Transverse colon (tissue), 4 donors: ENCODE measurements at places on chromosomes 6 and 20. TPM values are rescaled to one million over a fixed set of nuclear protein-coding genes. Genes with fewer than 3 reads are reported as not detected.

- no peaks in the 10 kb centered on the region for H3K36me3 ChIP-seq
- H3K27me3 ChIP-seq = no peaks in the 10 kb centered on the region
- peaks cover 6% of the 10 kb centered on the region for H3K4me1 ChIP-seq
- no peak for DNase-seq
- no peak overlapping the region for H3K4me3 ChIP-seq
- H3K27ac ChIP-seq = no peak overlapping the region
Measured at GRCh38 chr6:130385064-130385695, 19.4 kb downstream of the TMEM200A start.

- no peak for DNase-seq
- peaks cover 7% of the 10 kb centered on the region for H3K4me1 ChIP-seq
- H3K27me3 ChIP-seq = no peaks in the 10 kb centered on the region
- H3K4me3 ChIP-seq = no peak overlapping the region
Measured at GRCh38 chr6:154773610-154774089, 40.4 kb downstream of the SCAF8 start.

DNA sequence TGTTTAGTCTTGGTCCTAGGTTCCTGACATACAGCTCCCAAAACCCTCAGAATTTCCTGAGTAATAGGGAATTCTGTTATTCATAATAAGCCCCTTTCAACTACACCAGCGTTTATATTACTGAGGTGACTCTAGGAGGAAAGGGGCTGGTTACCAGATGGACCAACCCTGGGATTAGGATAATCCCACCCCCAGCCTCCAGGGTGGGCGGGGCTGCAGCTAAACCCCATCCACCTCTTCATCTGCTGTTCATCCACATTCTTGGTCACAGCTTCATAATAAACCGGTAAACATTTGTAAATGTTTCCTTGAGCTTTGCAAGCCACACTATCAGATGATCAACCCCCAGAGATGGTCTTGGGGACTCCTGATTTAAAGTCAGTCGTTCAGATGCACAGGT is 38.3 kb downstream of the NINL start:
- no peak overlapping the region for H3K27ac ChIP-seq
- H3K27me3 ChIP-seq = no peaks in the 10 kb centered on the region
- peaks cover 14% of the 10 kb centered on the region for H3K4me1 ChIP-seq
- no peaks in the 10 kb centered on the region for H3K36me3 ChIP-seq
- no peak for DNase-seq

GRCh38 chr6:44471271-44471981 is 83.9 kb downstream of the CDC5L start:
- no peak overlapping the region for H3K27ac ChIP-seq
- peaks cover 3% of the 10 kb centered on the region for H3K27me3 ChIP-seq
- no peak for DNase-seq
- no peaks in the 10 kb centered on the region for H3K36me3 ChIP-seq
- H3K4me1 ChIP-seq = no peaks in the 10 kb centered on the region
- no peak overlapping the region for H3K4me3 ChIP-seq

DNA sequence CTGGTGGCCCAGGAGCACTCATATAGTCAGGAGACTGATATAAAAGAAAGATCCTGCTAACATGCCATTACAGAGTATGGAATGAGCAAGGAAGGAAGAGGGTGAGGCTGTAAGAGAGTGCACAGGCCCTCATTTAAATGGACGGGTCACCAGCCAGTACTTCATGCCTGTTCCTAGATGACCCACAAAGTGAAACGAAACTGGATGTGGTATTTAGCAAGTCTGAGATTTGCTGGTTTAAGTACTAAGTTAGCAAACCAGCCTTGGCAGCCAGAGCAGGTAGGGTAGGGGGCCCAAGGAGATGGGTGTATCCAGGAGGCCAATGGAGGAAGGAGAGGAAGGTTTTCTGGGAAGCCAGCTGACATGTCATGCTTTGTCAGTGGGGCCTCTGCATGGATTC is 15.9 kb downstream of the NT5E start:
- no peak overlapping the region for H3K27ac ChIP-seq
- H3K4me3 ChIP-seq = no peak overlapping the region
- DNase-seq = no peak
- no peaks in the 10 kb centered on the region for H3K36me3 ChIP-seq

DNA sequence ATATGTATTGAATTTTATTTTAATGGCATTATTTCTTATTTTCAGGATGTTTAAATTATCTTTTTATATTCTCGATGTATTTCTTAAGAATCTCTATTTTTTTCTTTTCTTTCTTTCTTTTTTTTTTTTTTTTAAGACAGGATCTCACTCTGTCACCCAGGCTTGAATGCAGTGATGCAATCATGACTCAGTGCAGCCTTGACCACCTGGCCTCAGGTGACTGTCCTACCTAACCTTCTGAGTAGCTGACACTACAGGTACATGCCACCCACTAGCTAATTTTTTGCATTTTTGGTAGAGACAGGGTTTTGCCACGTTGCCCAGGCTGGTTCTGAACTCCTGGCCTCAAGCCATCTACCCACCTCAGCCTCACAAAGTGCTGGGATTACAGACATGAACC is 143.8 kb upstream of the LAMA2 start:
- peaks cover 5% of the 10 kb centered on the region for H3K4me1 ChIP-seq
- H3K36me3 ChIP-seq = no peaks in the 10 kb centered on the region
- no peaks in the 10 kb centered on the region for H3K27me3 ChIP-seq
- no peak for DNase-seq
- no peak overlapping the region for H3K27ac ChIP-seq

DNA sequence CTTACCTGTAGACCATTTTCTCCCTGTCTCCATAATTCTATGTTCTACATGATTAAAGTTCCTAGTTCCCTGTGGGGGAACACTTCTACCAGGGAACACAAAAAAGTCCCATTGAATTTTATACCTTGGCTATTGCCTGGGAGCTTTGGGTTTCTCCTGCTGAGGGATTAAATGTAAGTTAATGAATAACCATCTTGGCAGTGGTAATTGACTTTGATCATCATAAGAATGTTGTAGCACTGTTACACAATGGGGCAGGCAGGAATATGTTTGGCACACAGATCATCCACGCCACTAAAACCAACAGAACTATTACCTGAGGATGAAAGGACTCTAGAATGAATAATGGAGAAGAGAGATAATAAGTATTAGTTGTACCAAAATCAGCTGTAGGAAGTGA is 1106.2 kb upstream of the GJE1 start:
- peaks cover 9% of the 10 kb centered on the region for H3K4me1 ChIP-seq
- no peak overlapping the region for H3K4me3 ChIP-seq
- no peaks in the 10 kb centered on the region for H3K36me3 ChIP-seq
- no peak overlapping the region for H3K27ac ChIP-seq

- no peak overlapping the region for H3K4me3 ChIP-seq
- peaks cover 11% of the 10 kb centered on the region for H3K27me3 ChIP-seq
- no peak overlapping the region for H3K27ac ChIP-seq
Measured at GRCh38 chr20:62770916-62771315, 25.4 kb upstream of the MRGBP start.

GRCh38 chr6:36844232-36845170 is 5.3 kb upstream of the CPNE5 start:
- H3K4me1 ChIP-seq = peaks cover 30% of the 10 kb centered on the region
- peaks cover 19% of the 10 kb centered on the region for H3K27me3 ChIP-seq
- H3K27ac ChIP-seq = no peak overlapping the region
- DNase-seq = no peak
- H3K36me3 ChIP-seq = no peaks in the 10 kb centered on the region
- no peak overlapping the region for H3K4me3 ChIP-seq

DNA sequence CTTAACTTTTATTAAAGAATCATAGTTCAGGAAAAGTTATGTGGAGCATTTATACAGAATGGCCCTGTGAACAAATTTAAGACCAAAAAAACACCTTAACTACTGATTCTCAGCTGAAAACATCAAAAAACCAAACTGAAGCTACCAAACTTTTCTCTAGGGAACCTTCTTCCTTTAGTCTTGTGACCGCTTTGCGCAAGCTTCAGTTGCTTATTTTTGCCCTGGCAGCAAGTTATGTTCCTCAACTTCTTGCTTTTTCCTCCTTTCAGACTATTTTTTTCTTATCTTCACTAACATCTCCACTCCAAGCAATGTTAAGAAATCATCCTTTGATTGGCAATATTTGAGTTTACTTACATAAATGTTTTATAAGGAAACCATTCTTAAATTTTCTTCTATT is 100.1 kb downstream of the MYB start:
- H3K4me1 ChIP-seq = no peaks in the 10 kb centered on the region
- DNase-seq = no peak
- no peak overlapping the region for H3K27ac ChIP-seq
- no peak overlapping the region for H3K4me3 ChIP-seq
- H3K36me3 ChIP-seq = no peaks in the 10 kb centered on the region
- no peaks in the 10 kb centered on the region for H3K27me3 ChIP-seq

Gene CTAGE9
- not detected for total RNA-seq

GRCh38 chr6:74277777-74278186 is 581.8 kb downstream of the CD109 start:
- no peaks in the 10 kb centered on the region for H3K27me3 ChIP-seq
- H3K27ac ChIP-seq = no peak overlapping the region
- no peak overlapping the region for H3K4me3 ChIP-seq

Gene REM1
- not detected for total RNA-seq

DNA sequence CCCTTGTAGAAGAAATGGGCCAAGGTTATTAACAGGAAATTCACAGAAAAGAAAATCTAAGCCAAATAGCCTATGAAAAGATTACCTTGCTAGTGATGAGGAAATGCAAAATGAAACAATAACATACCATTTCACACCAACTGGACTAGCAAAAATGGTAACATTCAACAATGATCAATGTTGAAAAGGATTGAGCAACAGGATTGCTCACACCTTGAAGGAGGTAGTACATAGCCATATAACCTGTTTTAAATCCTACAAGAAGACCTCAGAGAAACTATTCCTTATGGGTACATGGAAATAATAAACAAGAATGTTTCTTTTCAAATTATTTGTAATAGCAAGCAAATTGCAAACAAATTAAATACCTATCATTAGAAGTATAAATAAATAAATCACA is 107.4 kb downstream of the BFSP1 start:
- no peak for DNase-seq
- no peaks in the 10 kb centered on the region for H3K36me3 ChIP-seq
- no peak overlapping the region for H3K4me3 ChIP-seq
- H3K4me1 ChIP-seq = no peaks in the 10 kb centered on the region
- H3K27ac ChIP-seq = no peak overlapping the region
- H3K27me3 ChIP-seq = no peaks in the 10 kb centered on the region

Gene RFX6
- total RNA-seq = 3.8 TPM

DNA sequence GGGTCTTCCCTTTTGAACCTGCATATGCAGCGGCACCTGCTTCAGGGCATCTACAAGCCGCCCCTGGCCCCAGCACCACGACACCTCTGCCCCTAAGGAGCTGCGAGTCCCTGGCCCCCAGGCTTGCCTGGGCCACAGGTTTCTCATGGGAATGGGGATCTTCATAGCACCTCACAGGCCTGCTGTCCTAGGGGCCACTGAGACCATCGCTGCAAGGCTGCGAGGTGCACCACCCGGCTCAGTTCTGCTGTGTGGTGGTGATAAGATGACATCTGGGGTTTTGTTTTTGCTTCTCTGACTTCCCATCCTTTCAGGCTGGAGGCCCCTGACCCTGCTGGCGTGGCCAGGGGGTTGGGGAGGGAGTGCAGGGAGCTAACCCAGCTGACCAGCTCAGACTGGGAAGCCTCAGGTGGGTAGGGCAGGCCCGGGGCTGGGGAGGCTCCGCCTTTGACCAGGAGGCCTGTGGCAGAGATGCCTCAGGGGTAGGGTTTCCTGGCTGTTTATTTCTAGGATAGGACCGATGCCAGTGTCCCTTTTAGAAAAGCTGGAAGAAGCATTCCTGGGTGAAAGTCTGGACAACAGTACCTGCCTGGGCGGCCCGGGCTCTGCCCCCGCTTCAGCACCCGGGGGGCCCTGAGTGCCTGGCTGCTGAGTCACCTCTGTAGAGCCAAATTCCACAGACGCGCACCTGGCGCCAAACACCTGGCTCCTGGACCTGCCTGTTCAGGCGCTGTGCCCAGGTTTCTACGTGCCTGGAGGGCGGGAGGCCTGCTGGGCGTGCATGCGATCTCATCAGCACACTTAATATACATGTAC is 264.7 kb downstream of the DLL1 start:
- no peaks in the 10 kb centered on the region for H3K36me3 ChIP-seq
- H3K27me3 ChIP-seq = peaks cover 11% of the 10 kb centered on the region
- peaks cover 14% of the 10 kb centered on the region for H3K4me1 ChIP-seq
- no peak overlapping the region for H3K4me3 ChIP-seq
- peak; percentile 59 for DNase-seq

GRCh38 chr6:33896391-33897188 is 92.8 kb upstream of the MLN start:
- DNase-seq = no peak
- H3K27ac ChIP-seq = no peak overlapping the region
- H3K4me3 ChIP-seq = no peak overlapping the region
- H3K27me3 ChIP-seq = no peaks in the 10 kb centered on the region
- no peaks in the 10 kb centered on the region for H3K36me3 ChIP-seq

GRCh38 chr6:53209681-53210080 is 61.0 kb upstream of the GCM1 start:
- H3K4me3 ChIP-seq = no peak overlapping the region
- no peak overlapping the region for H3K27ac ChIP-seq
- DNase-seq = no peak
- H3K4me1 ChIP-seq = no peaks in the 10 kb centered on the region
- H3K36me3 ChIP-seq = no peaks in the 10 kb centered on the region

Gene NKX2-2
- total RNA-seq = 0.82 TPM

DNA sequence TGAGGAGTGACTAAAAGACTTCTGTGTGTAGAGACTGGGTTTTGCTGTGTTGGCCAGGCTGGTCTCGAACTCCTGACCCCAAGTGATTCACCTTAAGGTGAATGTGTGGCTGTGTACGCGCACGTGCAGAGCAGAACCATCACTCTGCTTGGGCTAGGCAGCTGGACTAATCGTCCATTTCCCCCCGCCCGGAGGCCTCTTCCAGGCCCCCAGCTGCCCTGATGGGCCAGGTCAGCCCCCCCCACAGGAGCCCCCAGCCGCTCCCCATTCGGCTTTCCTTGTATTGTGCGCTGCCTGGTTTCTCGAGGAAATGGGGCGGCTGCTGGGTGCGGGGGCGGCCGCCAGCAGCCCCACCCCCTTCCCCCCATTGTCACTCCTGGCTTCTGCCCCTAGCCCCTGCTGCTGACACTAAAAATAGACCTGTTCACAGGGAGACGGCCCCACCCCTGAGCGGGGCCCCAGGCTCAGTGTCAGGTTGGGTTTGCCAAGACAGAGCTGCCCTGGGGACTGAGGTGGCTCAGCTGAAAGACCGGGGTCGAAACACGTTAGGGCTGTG is 24.6 kb upstream of the CSNK2A1 start:
- no peaks in the 10 kb centered on the region for H3K36me3 ChIP-seq
- H3K4me1 ChIP-seq = no peaks in the 10 kb centered on the region

Gene RUNX2
- total RNA-seq = 1.00 TPM

GRCh38 chr6:116557893-116558292 is 4.3 kb downstream of the CALHM4 start:
- no peak for DNase-seq
- peaks cover 5% of the 10 kb centered on the region for H3K27me3 ChIP-seq
- H3K36me3 ChIP-seq = no peaks in the 10 kb centered on the region
- H3K4me1 ChIP-seq = peaks cover 4% of the 10 kb centered on the region
- no peak overlapping the region for H3K4me3 ChIP-seq
